ENCODE measurements at places on chromosomes 7 and 10.

GRCh38 chr7:156510966-156511365 lies 129.6 kb upstream of the RNF32 start:
- no peak for DNase-seq

- DNase-seq = no peak
Measured at GRCh38 chr10:21194510-21194993, 297.4 kb upstream of the NEBL start.

- DNase-seq = no peak
Measured at GRCh38 chr7:128210590-128211570, 30.2 kb upstream of the LEP start.

DNA sequence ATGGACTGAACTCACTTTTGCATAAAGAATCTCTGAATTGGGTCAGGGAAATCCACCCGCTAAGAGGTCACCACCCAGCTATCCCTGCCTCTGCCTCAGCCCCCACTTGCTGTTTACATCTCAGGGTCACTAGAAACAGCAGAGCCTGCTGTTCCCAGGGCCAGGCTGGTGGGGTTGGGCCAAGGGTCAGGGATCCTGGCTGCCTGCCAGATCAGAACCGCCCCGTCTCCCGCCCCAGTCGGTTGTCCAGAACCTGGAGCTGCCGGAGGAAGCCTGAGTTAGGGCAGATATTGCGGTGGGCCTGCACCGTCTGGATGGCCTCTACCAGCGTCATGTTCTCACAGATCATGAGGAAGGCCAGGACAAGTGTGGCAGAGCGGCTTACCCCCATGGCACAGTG lies 17.0 kb upstream of the SAMD8 start:
- no peak for DNase-seq

DNA sequence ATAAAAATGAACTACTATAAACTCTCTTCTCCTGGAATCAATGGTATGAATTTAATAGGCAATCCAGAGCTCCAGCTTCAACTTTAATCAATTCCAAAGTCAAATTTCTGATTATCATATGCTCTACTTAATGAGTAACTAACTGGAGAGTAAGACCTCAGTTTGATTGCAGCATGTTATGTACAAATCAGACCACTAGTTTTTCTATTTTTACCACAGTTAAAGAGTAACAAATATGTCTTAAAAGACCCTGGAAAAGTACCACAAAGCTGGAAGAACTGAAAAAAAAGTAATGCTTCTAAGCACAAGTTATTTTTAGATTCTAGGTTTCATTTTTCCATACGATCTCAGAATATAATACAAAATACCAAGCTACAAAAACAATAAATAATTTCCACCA lies 56.0 kb upstream of the TNKS2 start:
- no peak for DNase-seq

Data from amniotic stem cell (primary cell).